CD4-positive, alpha-beta T cell treated with Interferon gamma for 1 hour (primary cell): ENCODE measurements at places on chromosomes 4 and X.
A peak's percentile ranks its signal among the peaks of the same experiment; 100 is the strongest.

GRCh38 chr4:20251031-20251795 is 492 bp upstream of the SLIT2 start:
- DNase-seq = no peak

DNA sequence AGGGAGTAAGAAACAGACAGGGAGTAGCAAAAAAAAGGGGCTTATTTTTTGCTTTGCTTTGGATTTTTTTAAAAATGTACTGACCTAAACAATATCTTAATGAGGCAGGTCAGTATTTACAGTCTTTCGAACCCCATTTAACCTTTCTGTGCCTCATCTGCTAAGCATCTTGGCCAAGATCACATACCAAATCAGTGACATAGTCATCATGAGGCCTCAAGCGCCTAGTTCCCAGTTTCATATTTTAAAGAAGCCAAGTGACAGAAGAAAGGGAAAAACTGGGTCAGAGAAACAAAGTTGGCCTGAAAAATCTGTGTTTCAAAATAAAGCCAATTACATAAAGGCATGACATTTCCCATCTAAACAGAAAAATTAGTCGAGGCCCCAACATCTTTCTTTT is 94.6 kb upstream of the WDR44 start:
- DNase-seq = no peak

- peak; percentile 6 for DNase-seq
Measured at GRCh38 chrX:102339312-102340298, 92.6 kb downstream of the NXF2 start.

- DNase-seq = no peak
Measured at GRCh38 chr4:8556341-8557150, 23.6 kb upstream of the GPR78 start.

DNA sequence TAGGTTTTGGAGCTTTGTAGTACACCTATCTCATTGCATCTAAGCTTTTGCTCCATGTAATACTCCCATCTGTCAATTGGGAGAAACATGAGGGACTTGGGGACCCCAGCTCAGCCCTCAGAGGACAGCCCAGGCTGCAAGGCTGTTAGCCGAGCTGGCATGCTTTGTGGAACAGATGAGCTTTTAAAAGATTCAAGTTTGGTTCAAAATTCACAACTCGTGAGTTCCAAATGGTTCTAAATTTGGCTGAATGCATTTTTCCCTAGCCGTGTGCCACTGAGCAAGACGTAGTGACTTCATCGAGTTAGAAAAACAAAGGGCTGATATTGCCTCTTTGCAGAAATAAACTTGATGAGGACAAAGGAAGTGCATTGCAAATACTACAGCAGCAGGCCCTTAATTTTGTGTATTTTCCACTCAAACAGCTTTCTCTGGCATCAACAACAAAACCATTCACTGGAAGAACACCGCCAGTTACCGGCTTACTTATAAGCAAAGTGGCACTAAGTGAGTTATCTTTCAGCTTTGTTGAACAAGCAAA is 165.0 kb upstream of the HS3ST1 start:
- DNase-seq = no peak

- no peak for DNase-seq
Measured at GRCh38 chr4:27474691-27475090, 614.0 kb downstream of the STIM2 start.

- DNase-seq = no peak
Measured at GRCh38 chrX:83501530-83501929, 6.6 kb upstream of the POU3F4 start.

GRCh38 chr4:111959222-111959621 is 186.0 kb upstream of the FAM241A start:
- DNase-seq = no peak

DNA sequence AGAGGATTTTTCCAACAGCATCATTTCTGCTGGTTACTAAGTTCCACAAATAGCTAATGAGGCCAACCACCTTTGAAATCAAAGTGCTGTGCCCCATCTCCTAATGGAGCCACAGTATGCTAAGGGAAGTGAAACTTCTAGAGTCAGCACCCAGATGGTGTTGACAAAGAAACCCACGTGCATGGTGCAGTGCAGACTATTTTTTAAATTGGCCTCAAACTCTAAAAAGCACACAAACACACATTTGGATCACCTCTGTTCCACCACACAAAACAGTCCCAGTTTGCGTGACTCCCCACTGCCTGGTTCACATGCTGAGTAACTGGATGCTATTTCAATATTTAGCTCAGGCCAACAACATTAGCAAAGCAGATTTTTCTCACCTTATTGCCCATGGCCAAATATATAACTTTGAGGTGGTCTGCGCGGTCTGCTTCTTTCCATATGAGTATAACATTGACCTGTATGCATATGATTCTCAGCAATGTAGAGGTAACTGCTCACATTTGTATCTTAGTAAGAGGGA is 69.9 kb downstream of the AMELX start:
- DNase-seq = peak; percentile 47

DNA sequence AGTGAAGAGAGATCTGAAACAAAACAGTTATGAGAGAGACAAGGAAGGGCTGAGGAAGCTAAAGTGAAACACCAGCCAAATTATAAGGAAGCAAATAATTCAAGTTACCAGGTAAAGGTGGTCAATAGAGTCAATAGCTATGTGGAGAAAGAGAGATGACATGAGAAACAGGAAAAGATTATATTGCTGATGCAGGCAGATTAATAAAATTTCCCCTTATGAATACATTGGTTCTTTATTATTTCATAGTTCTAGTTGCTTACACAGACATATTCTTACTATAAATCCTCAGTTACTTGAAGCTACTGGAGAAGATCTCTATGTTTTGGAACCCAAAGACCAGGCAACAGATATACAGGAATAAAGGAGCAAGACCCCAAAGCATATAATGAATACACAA is 273.7 kb upstream of the CTSO start:
- no peak for DNase-seq

DNA sequence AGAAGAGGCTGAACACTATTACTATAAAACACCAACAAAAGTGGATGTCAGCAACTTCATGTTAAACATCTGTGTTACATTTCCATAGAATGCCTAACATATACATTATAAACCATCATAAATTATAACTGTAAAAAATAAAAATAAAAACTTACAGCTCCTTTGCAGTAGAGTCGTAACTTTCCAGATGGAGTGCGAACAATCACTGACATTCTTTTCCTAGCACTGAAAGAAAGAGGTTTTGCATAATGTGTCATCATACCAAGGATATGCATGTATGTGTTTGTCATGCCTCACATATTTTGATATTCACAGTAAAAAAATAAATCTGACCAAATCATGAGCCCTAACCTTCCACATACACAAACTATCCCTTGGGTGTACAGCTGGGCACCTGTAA is 113.1 kb downstream of the ATP8A1 start:
- no peak for DNase-seq

DNA sequence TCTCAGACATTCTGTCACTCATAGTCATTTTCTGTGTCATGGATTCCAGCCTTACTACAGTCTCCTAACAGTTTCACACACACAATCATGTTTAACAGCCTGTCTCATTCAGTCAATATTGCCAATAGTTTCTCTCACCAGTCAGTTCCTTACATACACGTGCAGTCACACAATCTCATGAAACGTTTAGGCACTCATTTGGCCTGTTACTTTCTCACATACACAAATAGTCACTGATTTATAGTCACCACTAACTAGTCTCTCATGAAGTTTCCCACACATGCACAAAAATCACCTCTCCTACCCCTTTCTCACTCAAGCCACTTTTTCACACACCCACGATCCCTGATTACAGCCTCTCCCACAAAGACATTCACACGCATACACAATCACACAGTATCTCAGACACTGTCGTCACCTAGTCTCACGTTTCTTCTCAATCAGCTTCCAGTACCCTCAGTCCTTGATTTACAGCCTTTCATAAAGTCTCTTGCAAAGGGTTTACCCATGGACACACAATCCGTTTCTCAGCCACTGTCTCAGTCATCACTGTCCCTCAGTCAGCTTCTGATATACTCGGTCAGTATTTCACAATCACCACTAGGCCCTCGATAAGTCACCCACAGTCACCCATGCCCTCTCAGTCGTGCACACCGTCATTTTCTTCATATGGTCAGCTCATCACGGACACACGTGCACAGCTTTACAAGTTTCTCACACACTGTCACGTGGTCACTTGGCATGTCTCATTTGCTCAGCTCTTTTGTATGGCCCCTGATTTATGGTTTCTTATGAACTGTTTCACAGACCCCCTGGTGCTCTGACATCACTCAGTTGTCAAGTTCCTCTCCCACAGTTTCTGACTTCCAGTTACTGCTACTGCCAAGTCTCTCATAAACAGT is 4.2 kb upstream of the CFP start:
- DNase-seq = peak; percentile 51
